T47D (cell line): ENCODE measurements at places on chromosomes 3 and 15.

DNA sequence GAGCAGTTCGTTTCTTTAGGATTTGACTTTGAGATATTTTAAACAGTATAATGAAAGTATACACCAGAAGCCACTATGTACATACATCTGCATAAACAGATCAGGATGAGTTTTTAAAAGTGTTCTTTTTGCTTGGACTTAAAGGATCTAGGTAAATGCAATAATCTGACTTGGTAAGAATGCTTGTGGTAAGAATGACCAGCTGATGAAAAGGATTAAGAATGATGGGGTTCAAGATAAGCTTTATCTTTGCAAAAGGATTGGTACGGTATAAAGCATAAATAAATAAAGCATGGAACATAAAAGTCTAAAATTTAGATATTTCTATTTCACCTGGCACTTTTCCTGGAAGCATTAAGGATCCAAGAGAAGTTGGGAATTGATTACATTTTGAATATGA lies 9.8 kb upstream of the MME start:
- DNase-seq: no peak

- no peak for DNase-seq
Measured at GRCh38 chr15:95864467-95864886, 466.0 kb upstream of the NR2F2 start.

DNA sequence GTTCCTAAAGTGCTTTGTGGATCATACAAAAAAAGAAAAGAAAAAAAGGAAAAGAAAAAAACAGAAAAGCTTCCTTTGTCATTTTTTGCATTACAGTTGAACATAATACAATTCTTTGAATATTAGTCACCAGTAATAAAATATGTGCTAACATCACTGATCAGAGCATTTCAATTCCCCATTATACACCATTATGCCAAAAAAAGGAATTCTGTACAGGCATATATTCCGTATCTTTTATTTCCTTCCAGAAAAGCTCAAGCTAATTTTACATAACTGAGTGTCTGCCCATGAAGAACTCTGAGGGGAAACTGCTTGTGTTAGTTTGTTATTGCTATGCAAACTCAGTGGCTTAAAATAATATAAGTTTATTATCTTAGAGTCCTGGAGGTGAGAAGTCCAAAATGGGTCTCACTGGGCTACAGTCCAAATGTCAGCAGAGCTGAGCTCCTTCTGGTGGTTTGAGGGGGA lies 377.9 kb downstream of the GAP43 start:
- no peak for DNase-seq

DNA sequence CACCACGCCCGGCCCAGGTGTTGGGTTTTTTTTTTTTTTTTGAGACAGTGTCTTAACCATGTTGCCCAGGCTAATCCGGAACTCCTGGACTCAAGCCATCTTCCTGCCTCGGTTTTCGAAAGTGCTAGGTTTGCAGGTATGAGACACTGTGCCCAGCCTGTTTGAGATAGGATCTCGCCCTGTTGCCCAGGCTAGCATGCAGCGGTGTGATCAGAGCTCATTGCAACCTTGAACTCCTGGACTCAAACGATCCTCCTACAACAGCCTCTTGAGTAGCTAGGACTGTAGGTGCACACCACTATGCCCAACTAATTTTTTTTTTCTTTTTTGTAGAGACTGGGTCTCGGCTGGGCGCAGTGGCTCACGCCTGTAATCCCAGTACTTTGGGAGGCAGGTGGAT lies 20.3 kb upstream of the ITPKA start:
- peak; percentile 33 for DNase-seq

GRCh38 chr3:59621037-59621436 lies 571.2 kb upstream of the CFAP20DC start:
- no peak for DNase-seq

- DNase-seq: no peak
Measured at GRCh38 chr3:123096731-123097130, 29.9 kb downstream of the PDIA5 start.

GRCh38 chr15:75350601-75351361 lies 3.9 kb downstream of the NEIL1 start:
- DNase-seq: no peak

GRCh38 chr3:50442945-50443579 lies 60.4 kb downstream of the CACNA2D2 start:
- DNase-seq: no peak

- DNase-seq: no peak
Measured at GRCh38 chr3:122932251-122932967, 95.2 kb downstream of the SEMA5B start.

- DNase-seq: no peak
Measured at GRCh38 chr3:108322352-108322751, 26.0 kb downstream of the HHLA2 start.
